ENCODE measurements at places on chromosomes 13 and 19. TPM values are rescaled to one million over a fixed set of nuclear protein-coding genes. Genes with fewer than 3 reads are reported as not detected.

ZFP28 gene
- total RNA-seq = 4.0 TPM

DNA sequence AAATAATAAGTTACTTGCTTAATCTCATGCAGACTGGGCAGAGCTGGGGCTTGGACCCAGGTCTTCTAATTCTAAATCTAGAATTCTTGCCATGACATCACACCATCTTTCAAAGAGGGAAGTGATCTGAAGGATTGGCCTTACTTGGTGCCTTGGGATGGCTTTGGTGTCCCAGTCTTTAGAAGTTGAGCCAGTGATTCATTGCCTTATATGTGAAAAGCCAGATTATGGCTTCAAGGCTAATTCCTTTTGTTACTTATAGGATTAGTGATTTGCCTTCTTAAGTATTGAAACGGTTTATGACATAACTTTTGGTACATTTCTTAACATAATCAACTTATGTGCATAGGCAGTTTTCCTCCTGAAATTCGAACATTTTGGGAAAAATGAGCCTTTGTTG lies 14.9 kb downstream of the COG3 start:
- no peak overlapping the region for H3K27ac ChIP-seq
- H3K36me3 ChIP-seq = peaks cover 13% of the 10 kb centered on the region
- no peak for DNase-seq

GRCh38 chr19:47280183-47280797 lies 5.6 kb downstream of the INAFM1 start:
- H3K36me3 ChIP-seq = peaks cover 9% of the 10 kb centered on the region

DNA sequence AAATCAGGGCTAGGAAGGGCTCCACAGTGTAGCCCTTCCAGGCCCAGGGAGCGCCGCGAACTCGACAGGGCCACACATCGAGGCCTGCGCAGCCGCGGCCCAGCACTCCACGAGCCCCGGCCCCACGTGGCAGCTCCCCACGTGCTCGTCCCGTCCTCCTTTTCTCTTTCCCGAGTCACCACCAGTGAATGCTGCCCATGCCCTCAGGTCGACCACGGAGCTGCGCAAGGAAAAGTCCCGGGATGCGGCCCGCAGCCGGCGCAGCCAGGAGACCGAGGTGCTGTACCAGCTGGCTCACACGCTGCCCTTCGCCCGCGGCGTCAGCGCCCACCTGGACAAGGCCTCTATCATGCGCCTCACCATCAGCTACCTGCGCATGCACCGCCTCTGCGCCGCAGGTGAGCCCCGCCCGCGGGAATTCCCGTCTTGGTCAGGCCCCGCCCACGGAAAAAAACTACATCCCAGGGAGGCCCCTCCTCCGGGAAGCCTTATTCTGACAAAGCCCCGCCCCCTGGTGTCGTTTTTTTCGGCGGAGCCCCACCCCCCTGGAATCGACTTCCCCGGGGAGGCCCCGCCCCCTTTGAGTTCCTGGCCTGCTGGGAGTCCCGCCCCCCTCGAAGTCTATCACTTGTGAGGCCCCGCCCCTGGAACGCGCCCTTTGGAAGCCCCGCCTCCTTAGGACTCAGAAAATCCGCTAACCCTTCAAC lies 7.0 kb downstream of the HIF3A start:
- H3K4me1 ChIP-seq = no peaks in the 10 kb centered on the region
- no peak overlapping the region for H3K27ac ChIP-seq
- peaks cover 4% of the 10 kb centered on the region for H3K27me3 ChIP-seq

DNA sequence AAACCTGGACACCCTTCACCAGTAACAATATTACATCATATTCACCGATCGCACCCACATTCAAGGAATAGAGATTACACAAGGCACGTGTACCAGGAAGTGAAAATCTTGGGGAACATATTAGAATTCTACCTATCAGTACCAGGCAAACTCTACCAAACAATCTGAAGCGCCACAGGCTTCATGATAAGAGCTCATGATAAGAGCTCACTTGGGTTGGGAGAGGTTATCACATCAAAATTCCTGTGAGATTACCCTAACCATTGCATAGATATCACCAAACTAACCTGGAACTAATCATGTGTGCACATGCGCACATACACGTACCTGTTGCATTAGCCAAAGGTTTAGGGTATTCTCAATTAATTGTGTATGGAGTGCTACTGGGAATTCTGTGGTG lies 1861.3 kb downstream of the PCDH9 start:
- no peaks in the 10 kb centered on the region for H3K36me3 ChIP-seq
- H3K4me1 ChIP-seq = no peaks in the 10 kb centered on the region
- H3K4me3 ChIP-seq = no peak overlapping the region
- DNase-seq = no peak
- H3K27me3 ChIP-seq = no peaks in the 10 kb centered on the region

DNA sequence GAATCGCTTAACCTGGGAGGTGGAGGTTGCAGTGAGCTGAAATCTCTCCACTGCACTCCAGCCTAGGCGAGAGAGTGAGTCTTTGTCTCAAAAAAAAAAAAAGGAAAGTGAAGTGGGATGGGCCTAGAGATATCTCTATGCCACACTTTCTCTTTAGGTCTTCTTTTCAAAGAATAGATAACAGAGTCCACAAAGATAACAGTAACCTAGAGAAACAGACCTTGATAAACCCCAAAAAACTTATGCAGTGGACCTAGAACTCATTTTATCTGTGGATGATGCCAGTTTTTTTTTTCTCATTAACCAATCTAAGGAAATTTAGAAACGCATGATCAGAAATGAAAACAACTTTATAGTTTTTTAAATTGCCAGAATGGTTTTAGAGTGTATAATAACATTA lies 227.4 kb downstream of the LHFPL6 start:
- peaks cover 7% of the 10 kb centered on the region for H3K4me1 ChIP-seq
- no peak overlapping the region for H3K27ac ChIP-seq
- peaks cover 4% of the 10 kb centered on the region for H3K27me3 ChIP-seq
- no peak overlapping the region for H3K4me3 ChIP-seq
- H3K36me3 ChIP-seq = no peaks in the 10 kb centered on the region
- no peak for DNase-seq

DNA sequence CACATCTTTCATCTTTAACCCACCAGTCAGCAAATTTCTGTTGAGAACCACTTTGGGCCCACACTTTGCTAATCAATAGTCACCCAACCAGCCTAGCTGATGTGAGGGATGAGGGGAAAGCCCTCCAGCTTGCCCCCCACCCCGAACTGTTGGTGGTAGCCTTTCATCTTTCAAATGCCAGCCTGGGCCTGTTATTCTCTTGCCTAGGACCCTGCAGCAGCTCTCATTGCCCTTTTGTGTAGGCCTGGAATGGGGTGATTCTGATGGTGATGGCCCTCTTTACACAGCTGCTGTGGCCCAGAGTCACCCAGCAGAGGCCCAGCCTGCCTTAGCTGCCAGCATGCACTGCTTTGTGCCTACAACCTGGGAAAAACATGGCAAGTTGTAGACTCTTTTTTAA lies 294.5 kb downstream of the SLC7A1 start:
- H3K4me3 ChIP-seq = no peak overlapping the region
- peaks cover 11% of the 10 kb centered on the region for H3K27me3 ChIP-seq
- H3K36me3 ChIP-seq = peaks cover 3% of the 10 kb centered on the region
- no peak overlapping the region for H3K27ac ChIP-seq
- no peaks in the 10 kb centered on the region for H3K4me1 ChIP-seq

DNA sequence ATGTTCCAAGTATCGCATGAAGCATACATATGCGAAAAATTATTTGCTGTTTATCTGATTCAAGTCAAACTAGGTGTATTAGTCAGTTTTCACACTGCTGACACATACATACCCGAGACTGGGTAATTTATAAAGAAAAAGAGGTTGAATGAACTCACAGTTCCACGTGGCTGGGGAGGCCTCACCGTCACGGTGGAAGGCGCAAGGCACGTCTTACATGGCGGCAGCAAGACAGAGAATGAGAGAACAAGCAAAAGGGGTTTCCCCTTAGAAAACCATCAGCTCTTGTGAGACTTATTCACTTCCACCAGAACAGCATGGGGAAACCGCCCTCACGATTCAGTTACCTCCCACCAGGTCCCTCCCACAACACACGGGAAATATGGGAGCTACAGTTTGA lies 13.0 kb upstream of the PROZ start:
- peaks cover 3% of the 10 kb centered on the region for H3K36me3 ChIP-seq
- H3K27ac ChIP-seq = peak overlapping the region; percentile 42
- peak; percentile 78 for DNase-seq
- peaks cover 5% of the 10 kb centered on the region for H3K4me1 ChIP-seq
- no peaks in the 10 kb centered on the region for H3K27me3 ChIP-seq

DNA sequence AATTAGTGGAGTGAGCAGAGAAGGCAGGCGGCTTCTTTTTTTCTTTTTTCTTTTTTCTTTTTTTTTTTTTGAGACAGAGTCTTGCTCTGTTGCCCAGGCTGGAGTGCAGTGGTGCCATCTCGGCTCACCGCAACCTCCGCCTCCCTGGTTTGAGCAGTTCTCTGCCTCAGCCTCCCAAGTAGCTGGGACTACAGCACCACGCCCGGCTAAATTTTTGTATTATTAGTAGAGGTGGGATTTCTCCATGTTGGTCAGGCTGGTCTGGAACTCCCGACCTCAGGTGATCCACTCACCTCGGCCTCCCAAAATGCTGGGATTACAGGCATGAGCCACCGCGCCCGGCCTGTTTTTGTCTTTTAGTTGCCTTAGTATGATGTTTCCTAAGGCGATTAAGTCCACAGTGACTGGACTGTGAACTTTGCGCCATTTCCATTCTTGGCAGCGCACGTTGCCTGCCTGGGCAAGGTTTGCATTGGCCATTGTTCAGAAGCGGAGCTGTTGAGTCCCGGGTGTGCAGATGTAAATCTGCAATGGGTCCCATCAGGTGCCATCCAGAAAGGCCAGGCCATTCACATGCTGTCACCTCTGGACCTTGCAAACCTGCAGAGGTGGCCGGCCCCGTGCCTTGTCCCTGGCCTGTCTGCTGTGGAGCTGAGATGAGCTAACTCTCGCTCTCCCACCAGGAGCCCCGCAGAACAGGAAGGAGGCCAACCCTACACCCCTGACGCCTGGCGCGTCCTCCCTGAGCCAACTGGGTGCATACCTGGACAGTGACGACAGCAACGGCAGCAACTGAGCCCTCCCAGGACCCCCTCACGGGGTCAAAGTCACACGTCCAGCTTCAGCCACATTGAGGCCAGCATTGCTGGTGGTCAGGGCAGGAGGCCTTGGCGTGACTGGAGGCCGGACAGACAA lies 10.9 kb upstream of the SHD start:
- DNase-seq = no peak
- no peak overlapping the region for H3K4me3 ChIP-seq
- peaks cover 30% of the 10 kb centered on the region for H3K36me3 ChIP-seq
- no peak overlapping the region for H3K27ac ChIP-seq

GRCh38 chr13:35906636-35907035 lies 224.5 kb downstream of the DCLK1 start:
- DNase-seq = no peak
- no peaks in the 10 kb centered on the region for H3K4me1 ChIP-seq
- no peak overlapping the region for H3K4me3 ChIP-seq
- peaks cover 2% of the 10 kb centered on the region for H3K27me3 ChIP-seq
- no peaks in the 10 kb centered on the region for H3K36me3 ChIP-seq

DNA sequence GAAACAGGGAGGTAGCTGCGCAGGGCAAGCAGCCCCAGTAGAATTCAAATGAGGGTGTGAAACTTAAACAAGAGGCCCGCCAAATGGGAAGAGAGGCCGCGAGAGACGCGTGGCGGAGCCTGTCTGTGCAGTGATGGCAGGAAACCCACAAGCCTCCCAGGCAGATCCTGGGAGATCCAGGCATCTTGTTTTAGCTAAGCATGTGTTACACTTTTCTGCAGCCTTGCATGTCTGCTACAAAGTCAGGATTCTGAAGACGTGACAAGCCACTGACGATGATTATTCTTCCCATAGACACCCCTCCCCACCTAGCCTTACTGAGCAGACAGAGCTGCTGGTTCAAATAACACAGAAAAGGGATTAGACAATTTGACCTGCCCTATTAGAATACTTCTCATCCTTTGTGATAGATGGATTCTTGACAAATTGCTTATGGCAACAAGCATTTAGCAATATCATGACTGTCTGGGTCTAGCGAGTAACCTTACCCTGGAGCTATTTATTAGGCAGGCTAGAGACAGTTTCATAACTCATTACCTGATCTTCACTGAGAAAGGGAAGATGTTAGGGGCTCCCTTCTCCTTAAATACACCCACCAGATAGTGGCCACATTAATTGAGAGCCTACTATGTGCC lies 185.2 kb upstream of the IRS2 start:
- H3K27ac ChIP-seq = no peak overlapping the region
- no peaks in the 10 kb centered on the region for H3K36me3 ChIP-seq
- peaks cover under 1% of the 10 kb centered on the region for H3K27me3 ChIP-seq
- no peak overlapping the region for H3K4me3 ChIP-seq

- DNase-seq = no peak
- no peak overlapping the region for H3K4me3 ChIP-seq
- H3K27me3 ChIP-seq = no peaks in the 10 kb centered on the region
- no peaks in the 10 kb centered on the region for H3K36me3 ChIP-seq
- H3K27ac ChIP-seq = no peak overlapping the region
- H3K4me1 ChIP-seq = no peaks in the 10 kb centered on the region
Observed at GRCh38 chr13:30510811-30511371, 45.2 kb upstream of the HMGB1 start.

GRCh38 chr13:31001647-31002046 lies 69.2 kb downstream of the TEX26 start:
- no peak overlapping the region for H3K27ac ChIP-seq
- DNase-seq = no peak
- no peaks in the 10 kb centered on the region for H3K36me3 ChIP-seq
- no peaks in the 10 kb centered on the region for H3K4me1 ChIP-seq
- H3K27me3 ChIP-seq = peaks cover 12% of the 10 kb centered on the region

DNA sequence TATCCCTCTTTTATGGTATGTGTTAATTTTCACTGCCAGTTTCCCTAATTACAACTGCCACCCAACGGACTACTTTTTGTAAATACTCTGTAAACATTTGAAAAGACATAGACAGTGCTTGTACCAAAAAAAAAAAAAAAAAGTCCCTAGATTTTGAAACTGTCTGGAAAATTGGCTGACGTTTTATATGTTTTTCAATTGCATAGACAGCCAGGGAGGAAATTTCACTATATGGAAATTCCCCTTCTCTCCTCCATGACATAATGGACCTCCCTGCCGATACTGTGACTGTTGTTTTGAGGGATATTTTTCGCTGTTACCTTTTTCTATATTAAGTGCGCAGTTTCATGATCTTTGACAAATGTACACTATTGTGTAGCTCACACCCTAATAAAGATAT lies 43.4 kb downstream of the C13orf42 start:
- no peaks in the 10 kb centered on the region for H3K36me3 ChIP-seq
- peaks cover 5% of the 10 kb centered on the region for H3K4me1 ChIP-seq
- peaks cover 25% of the 10 kb centered on the region for H3K27me3 ChIP-seq
- H3K4me3 ChIP-seq = no peak overlapping the region
- DNase-seq = no peak
- no peak overlapping the region for H3K27ac ChIP-seq
